WERI-Rb-1 (cell line): ENCODE measurements at places on chromosomes 6 and 20.

GRCh38 chr6:15663130-15663871 is 473 bp upstream of the DTNBP1 start:
- DNase-seq, result no peak

GRCh38 chr6:5205877-5206850 is 54.6 kb downstream of the LYRM4 start:
- peak; percentile 54 for DNase-seq

DNA sequence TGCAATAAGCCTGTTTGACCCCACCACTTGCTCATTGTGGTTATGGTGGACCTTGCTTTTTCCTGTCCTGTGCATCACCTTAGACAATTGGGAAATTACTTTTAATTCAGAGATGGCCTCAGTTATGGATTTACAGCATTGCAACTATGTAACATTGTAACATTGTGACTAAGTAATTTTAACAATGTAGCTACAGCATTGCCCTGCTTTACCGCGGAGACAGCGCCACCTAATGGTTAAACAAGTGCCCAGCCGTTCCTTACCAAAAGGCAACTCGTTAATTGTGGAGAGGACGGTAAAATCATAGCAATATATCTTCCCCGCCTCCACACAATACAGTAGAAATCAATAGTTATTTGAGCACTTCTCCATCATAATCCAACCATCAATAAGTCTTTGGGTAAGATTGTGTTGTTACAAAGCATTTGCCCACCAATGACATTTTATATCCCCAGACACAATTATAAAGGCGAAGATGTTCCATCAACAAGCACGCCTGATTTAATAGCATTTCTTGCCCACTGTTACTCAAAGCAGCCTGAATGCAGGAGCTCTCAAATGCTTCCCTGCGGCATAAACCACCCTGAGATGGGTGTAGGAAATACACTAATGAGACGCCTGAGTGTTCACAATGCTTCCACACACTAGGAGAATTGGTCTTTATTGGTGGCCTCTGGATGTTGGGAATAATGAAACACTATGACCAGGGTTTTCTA is 93.7 kb downstream of the PROKR2 start:
- peak; percentile 55 for DNase-seq

DNA sequence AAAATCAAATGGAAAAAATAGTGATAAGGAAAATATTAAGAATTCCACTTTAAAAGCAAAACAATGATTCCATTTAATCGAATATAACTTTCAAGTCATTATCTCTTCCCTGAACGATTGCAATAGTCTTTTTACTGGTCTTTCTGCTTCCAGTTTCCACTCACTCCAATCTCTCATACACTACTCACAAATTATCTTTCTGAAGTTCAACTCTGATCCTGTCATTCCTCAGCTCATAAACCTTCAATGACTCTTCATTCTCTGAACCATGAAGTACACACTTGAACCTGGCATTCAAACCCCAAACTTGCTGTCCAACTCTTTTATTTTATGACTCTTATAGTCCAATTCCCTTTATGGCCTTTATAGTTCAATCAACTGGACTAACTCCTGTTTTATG is 304.1 kb upstream of the TCF21 start:
- no peak for DNase-seq

DNA sequence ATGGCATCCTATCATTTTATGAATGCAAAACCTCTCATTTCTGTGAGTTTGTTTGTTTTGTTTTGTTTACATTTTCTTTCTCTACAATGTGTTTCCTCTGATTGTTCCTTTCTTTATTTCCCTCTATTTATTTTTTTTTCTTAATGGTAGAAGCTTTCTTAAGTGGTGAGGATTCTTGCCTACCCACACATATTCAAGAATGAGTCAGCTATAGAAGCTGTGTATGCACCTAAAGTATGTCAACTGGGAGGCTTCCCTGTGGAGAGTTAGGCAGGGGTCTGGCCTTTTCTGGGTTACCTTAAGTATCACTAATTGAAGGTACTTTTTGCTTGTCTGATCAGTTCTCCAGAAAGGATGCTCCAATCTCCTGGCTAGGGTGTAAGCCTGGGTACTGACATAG is 354.0 kb downstream of the ESR1 start:
- no peak for DNase-seq

DNA sequence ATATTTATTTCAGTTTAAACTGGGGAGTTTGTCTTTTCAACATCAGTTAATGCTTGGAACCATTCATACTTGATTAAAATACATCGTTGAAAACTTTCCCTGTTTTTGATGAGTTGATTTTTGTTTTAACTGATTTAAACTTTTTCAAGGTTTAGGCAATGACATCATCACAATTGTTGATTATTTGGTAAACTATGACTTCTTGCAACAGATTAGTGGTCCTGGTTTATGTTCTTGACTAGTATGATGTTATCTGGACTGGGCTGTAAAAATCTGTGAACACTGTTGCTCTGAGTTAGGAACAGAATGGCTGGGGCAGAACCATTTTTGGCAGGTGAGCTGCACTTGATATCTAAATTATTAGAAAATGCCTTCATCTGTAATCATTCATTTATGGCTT is at the start of gene ZC2HC1B:
Gene ZC2HC1B (plus strand): TSS at position 241 of the 400 bp plus-strand sequence. CDS start 66 bp downstream, at position 307.
- DNase-seq, result no peak

DNA sequence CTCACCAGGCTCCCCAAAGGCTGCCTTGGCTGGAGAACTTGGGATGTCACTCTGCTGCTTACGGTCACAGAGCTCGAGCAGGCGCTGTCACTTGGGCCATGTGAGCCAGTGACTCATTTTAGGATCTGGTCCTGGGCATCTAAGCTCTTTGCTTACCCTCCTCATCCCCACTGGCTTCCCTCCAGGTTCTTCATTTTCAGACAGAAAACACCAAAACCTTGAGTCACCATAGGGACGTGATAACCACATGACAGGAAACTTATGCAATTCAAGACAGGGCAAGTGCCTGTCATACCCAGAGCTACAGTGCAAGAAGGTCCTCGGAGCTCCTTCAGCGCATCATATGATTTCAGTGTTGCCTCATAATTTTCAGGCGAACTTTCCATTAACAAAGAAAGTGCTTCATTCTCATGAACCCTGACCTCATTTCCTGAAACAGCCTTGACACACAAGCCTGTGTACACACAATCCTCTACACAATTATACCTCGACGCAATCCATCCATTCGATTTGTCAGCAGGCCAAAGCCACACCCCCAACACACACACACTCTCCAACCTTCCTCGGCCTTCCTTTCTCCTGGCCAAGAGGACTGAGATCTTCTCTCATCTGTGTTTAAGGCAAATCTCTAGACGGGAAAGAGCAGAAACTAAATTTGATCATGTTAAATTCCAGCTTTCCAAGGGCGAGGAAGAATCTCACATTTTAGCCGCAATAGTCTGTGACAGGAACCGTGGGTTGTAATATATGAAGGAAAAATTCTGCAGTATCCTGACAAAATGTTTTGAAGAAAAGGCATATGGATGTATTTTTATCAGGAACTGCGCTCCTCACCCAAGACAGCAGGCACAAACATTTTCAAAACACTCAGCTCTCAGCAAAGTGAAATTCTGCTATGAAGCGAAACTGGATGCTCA is 25.3 kb downstream of the TBC1D7 start:
- no peak for DNase-seq

DNA sequence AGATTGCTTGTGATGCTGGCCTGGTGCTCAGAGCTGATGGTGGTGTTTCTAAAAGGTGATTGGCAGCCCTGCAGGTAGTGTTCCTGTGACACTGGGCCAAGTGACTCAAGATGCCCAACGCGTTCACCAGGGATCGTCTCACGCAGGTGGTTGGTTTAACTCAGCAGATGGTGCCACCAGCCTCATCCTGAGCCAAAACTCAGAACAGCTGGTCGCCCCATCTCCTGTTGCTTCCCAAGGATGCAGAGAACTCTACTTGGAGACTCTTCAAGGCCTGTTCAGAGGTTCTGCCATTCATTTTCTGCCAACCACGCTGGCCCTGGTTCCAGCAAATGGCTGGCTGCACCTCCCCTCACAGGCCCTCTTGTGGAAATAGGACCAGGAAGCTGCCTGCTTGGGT is 394.4 kb downstream of the CDH26 start:
- DNase-seq, result no peak

DNA sequence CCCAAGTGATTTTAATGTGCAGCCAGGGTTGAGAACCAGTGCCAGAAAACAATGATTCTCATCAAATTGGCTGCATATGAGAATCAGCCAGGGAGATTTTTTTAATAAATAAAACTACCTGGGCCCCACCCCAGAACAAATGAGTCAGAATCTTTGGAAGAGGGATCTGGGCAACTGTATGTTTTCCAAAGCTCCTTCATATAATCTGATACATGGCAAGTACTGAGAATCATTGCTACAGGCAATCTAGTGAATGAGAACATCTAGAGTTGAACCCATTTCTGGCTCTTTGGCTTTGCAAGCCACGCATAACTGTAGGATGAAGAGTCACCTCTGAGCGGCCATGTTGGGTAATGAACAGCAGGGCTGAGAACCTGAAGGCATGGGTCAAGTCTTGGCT is 26.1 kb upstream of the DSP start:
- DNase-seq, result no peak

DNA sequence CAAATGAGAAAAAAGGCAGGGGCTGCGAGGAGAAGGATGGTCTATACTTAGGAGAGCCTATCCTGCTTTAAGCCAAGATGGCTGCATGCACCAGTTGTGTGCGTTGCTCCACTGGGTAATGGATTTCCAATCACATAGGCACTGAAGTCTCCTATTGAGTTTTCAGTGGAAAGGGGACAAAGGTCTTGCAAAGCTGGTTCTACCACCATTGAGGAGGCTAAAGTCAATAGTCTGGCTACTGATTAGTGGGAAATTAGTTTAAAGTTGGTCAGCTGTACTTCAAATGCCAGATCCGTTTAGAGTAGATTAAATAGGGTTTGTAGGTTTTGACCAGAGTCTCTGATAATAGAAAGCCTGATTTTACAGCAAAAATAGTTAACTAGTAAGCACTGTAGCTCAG is 104.9 kb downstream of the SESN1 start:
- no peak for DNase-seq

- no peak for DNase-seq
Measured at GRCh38 chr20:49945701-49946477, 9.7 kb downstream of the RNF114 start.

DNA sequence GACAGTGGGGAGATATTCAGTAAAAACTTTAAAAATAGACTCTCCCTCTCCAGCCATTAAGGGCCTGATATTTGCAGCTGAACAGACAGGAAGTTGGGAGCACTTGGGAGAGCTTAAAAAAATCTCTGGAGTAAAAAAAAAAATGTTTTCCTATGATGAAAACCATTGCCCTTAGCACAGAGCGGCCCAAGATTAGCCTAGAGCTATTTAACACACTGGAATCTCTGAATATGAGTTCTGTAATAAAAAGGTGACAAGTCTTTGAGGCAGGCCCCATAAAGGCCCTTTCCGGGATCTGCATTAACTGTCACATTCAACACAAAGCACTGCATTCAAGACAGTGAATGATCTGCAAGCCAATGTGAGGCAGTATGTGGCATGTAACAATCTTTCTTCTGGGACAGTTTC is 393.7 kb downstream of the ZFAND3 start:
- DNase-seq, result no peak

- DNase-seq, result no peak
Measured at GRCh38 chr6:23633996-23634395, 492.0 kb upstream of the NRSN1 start.

DNA sequence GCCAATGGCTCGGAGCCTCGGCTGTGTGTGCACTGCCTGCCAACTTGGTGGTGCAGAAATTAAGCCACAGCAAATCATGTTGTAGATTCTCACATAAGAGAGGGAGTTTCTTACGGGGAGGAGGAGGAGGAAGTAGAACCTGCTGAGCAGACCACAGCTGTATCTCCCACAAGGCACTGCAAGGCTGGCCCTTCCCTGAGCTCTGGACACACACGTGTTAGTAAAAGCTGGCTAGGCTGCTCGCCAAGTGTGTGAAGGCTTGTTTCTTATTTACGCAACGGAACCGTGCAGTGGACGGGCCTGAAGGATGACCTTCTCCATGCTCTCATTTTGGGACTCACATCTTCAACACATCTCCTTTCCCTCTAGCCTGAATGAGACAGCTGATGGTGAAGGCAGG is 15.7 kb upstream of the QKI start:
- no peak for DNase-seq

DNA sequence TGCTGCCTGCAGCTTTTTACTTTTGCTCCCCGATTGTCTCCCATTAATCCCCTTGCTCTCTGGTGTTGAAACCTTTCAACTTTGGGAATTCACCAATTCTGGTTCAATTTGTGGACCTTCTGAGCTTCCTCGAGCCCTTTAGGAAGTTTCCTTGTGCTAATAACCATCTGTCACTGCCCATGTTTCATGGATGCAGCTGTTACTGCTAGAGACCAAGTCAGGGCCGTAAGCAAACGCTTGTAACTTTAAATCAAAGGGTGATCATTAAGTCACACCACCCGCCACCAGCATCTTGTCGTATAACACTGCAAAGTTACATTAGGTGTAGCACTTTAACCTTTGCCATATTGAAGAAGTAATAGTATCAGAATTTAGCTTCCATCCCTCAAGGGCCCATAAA is 268.3 kb upstream of the SASH1 start:
- DNase-seq, result no peak

DNA sequence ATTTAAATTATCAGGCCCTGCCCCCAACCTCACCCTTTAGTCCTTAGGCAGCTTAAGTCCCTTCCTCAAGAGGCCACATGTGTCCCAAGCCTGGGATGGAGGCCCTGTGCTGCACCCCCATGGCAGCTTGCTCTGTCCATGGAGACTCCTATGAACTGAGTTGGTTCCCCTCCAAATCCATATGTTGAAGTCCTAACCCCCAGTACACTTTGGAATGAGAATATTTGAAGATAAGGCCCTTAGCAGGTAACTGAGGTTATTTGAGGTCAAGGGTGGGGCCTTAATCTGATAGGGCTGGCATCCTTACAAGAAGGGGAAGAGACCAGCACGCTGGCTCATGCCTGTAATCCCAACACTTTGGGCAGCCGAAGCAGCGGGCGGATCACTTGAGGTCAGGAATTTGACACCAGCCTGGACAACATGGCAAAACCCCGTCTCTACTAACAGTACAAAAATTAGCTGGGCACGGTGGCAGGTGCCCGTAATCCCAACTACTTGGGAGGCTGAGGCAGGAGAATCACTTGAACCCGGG is 6.7 kb upstream of the BEND3 start:
- peak; percentile 21 for DNase-seq

GRCh38 chr20:58655328-58656107 is 4.4 kb downstream of the STX16 start:
- no peak for DNase-seq

DNA sequence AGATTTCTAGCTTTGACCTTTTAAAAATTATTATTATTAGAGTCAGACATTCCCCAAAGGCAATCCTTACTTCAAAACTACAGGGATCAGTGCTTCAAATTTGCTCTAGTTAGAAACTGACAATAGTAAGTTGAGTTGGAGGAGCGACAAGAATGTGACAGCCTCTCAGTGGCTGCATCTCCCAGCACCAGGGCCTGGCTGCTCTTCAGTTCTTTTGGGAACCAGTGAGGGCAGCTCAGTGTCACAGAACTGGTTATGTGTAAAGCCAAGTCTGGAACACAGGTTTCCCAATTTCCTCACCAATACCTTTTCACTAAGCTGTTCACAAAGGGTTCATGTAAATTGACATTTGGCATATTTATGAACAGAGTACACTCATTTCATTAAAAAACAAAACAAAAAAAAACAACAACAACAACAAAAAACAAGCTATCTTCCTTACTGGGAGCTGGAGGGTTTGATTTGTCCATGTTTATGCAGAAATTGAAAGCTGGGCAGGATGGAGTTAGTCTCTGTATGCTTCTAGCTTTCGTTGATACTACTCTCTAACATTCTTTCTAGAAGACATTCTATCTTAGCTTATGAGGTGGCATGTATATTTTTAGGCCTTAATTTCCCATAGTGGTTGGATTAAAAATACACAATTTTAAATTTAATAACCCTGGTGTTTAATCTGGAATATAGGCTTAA is 95.0 kb downstream of the SAMD5 start:
- DNase-seq, result no peak

GRCh38 chr6:46078294-46078693 is 51.5 kb upstream of the ENPP4 start:
- no peak for DNase-seq
